ENCODE measurements at places on chromosomes 12 and 14.
A peak's percentile ranks its signal among the peaks of the same experiment; 100 is the strongest.

DNA sequence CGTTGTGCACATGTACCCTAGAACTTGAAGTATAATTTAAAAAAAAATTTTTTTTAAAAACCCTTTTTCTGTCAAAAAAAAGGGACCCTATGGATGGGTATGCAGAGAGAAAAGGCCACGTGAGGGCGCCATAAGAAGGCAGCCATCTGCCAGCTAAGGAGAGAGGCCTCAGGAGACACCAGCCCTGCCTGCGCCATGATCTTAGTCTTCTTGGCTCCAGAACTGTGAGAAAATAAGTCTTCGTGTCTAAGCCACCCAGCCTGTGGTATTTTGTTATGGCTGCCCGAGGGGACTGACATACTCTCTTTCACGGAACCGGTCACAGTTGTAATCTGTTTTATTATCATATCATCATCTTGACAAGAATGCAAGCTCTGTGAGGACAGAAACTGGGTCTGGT is 174.8 kb downstream of the EFCAB11 start:
- no peak for DNase-seq

DNA sequence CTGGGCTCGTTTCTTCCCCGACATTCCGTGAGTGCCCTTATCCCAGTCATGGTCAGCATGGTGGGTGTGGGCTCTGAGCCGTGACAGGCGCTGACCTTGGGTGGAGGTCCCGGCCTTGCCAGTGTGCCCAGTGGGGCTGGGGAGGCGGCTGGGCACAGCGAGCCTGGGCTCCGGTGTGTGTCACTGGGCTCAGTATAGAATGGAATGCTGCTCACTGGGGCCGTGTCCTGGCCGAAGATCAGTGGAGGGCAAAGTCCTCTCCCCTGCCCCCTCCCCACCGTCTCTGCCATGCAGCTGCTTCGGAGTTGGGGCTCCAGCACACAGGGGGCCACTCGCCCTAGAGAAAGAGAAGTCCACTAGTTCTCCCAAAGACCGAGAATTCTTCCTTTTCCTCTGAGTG is 164.4 kb downstream of the TSPAN9 start:
- no peak for DNase-seq

- DNase-seq, result no peak
Measured at GRCh38 chr12:89477633-89478279, 46.8 kb downstream of the GALNT4 start.

DNA sequence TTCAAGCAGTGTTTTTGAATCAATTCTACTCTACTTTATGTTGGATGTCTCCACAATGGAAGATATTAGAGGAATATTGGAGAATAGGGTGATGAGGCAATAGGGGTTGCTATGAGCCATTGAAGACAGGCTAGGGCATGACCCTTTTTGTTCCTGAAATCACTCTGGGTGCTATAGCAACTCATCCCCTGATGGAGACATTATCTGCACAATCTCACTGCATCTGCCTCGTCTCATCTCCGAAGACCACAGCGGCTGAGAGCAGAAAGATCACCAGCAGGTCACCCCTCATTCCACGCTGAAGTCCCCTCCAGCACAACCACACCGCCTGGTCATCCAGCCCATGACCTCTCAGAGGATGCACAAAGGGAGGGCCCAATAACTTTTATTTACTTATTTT is 150.4 kb upstream of the TMEM132C start:
- DNase-seq, result no peak

- peak; percentile 22 for DNase-seq
Measured at GRCh38 chr12:122104844-122105243, 26.3 kb downstream of the MLXIP start.

DNA sequence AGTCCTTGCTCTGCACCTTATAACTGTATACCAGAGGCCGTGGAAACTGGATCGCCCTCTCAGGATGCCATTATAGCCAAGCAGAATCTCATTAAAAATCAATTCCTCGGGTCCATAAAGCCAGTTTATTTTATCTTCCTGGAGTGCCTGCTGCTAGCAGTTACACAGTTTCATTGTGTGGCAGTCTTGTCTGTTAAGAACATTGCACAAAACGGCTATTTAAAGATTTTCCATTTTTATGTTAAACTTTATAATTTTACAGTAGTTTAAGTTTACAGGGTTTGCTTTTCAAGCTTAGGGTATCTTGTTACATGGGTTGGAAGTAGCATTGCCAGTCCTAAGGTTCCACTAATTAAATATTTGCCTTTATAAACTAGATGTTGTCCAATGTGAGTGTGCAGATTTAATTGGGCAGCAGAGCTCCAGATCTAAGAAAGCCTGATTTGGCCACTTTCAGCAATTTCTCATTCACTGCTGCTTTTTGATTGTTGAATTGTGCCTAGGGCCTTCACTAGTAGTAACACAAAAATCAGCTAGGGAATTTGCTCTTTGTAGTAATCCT is 17.0 kb downstream of the TMEM30B start:
- no peak for DNase-seq

DNA sequence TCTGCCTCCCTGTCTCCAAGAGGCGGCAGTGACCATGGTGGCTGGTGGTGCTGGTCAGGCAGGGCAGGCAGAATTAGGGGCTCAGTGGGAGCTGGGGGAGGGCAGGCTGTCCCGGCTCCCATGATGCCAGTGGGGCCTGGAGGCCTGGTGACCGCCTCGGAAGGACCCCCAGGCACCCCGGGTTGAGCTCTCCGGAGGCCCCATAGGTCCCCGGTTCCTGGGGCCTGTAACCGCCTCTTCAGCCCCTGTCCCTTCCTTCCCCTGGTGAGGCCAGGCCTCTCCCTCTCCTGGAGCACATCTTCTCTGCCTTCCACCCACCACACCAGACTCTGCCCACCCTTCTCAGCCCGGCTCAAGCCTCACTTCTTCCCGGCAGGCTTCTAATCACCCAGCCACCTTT is 117.7 kb upstream of the GSC start:
- DNase-seq, result no peak

DNA sequence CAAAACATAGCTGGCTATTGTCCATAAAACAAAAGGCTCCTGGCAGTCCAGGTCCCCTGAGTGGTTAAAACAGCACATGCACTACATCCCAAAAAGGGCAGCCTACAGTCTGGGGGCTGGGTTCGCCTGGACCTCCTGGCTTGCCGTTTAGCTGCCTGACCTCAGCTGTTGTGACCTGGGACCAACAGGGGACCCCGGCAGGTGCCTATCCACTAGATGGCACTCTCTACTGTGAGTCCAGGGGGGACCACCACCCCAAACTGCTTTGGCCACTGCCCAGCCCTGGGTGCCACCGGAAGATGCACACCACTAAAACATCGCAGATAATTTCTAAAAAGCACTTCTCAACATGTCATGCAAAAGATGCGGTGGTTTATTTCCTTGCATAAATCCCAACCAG is 2.9 kb upstream of the RTL1 start:
- no peak for DNase-seq

GRCh38 chr12:110940933-110941332 is 20.6 kb upstream of the MYL2 start:
- no peak for DNase-seq

GRCh38 chr14:71437870-71438269 is 494.4 kb upstream of the RGS6 start:
- DNase-seq, result no peak

GRCh38 chr14:68245146-68246073 is 425.8 kb downstream of the RAD51B start:
- no peak for DNase-seq

GRCh38 chr14:104638190-104638589 is 33.6 kb upstream of the TMEM179 start:
- no peak for DNase-seq

DNA sequence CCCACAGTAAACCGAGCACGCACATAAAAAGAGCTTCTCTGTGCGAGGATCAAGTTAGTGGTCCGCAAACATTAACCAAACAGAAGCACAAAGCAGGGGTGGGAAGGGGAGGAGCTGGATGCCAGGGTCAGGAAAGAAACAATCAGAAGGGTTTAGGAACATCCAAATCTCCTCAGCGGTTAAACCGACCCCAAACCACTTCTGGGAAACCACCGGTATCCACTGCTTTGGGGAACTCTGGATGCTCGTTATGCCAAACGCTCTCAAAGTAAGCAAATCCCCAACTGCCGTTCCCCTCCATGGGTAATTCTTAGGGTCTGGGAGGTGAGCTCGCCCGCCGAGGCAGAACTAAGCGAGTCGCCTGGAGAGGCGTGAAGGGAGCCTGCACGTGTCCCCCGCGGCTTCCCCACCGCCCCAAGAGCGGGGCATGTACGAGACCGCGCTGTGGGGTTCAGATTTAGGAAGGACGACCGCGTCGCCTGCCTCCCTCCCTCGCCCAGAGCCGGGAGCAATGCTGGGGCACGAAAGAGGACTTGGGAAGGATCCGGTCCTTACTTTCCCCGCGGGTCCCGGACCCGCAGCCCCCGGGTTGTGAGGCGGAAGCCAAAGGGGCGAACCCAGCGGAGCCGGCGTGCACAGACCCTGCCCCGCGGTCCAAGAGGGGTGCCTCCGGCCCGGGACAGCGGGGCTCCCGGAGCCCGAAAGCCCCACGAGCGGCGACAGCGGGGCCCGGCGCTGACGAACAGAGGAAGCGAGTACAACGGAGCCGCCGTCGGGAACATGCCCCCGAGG is 711 bp downstream of the SBNO1 start:
- DNase-seq, result no peak

DNA sequence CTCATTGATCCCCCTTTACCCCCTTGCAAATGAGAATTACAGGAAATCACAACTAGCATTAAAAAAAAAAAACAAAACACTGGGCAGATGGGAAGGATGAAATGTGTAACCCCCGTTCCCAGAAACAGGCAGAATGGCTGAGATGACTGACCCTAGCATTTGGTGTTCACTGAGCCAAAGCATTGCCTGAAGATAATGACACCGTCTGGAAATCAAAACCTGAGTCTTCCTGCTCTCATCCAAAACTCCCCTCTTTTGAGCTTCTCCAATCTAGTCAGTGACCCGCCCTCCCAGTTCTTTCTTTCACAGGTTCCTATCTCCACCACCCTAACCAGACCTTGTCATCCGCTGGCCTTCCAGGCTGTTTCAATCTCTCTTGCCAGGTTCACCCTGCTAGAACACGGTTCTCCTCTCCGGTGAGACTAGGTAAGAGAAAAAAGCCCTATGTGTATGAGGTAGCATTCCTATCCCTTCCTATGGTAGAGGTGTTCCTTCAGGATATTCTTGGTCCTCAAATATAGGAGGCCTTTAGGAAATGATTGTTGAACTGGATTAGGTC is 21.3 kb downstream of the SUSD6 start:
- DNase-seq, result no peak

GRCh38 chr12:61490526-61491498 is 769.4 kb upstream of the USP15 start:
- DNase-seq, result no peak

DNA sequence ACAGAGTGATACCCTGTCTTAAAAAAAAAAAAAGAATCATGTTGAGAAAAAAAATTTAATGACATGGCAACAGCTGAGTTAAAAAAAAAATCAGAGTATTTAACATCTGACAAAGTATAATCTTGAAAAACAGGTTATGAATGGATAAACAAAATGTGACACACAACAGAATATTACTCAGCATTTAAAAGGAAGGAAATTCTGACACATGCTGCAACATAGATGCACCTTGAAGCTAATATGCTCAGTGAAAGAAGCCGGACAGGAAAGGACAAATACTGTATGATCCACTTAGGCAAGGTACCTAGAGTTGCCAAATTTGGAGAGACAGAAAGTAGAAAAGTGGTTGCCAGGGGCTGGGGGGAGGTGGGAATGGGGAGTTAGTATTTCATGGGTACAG is 19.4 kb upstream of the EIF2B2 start:
- no peak for DNase-seq

DNA sequence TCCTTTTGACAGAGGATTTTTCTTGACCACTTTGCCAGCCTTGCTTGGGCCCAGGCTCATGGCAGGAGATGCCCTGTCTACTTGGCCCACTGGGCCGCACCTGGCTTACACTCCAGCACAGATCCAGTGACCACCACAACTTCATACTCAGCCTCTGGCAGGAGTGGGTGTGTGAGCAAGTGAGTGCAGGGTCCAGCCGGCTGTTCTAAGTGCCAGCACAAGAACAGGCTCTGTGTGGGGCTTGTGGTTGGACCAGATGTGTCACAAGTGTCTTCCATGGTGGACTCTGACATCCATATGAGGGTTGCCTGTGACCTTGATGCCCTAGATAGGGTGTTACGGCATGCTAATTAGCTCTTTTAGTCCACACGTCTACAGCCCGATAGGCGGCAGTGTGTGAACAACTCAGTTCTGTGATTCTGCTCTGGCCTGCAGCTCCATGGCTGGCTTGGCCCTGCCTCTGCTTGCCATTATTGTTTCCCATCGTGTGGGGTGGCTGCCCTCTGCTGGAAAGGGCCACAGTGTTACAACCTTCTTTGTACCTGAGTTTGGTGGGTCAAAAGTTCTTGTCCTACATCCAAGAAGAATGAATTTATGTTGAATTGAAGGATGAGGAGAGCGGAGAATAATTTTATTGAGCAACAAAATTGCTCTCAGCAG is 1089.1 kb downstream of the SLC6A15 start:
- peak; percentile 49 for DNase-seq

DNA sequence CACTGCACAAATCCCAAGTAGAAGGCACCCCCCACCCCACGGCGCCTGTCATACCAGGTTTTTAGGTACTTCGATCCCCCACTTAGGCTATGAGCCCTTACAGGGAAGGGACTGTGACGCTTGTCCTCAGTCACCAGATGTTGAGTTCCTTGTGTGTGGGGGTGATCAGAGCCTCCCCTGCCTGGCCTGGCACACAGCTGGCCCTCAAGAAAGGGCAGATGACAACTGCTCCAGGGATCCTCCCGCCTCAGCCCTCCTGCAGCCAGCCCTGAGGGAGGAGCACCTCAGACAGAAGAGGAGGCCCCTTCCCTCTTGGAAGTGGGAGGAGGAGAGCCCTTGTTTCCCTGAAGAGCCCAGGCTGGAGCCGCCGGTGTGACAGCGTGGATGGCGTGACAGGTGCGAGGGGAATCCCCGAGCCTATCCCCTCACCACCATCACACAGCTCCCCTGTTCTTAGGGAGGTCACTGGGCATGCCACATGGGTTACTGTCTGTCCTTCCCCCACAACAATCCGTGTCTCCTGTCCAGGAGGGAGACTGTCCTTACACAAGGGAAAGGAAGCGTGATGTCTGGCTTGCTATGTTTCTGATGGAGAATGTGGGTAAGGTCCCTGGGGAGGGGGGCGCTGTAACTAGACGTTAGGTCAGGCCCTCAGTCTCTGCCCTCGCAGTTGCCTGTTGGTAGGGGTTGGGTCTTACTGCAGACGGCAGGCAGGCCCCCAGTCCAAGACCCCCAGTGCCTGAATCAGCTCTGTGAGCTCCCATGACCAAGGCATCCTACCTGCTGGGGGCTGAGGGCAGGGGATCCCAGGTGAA is 31.4 kb downstream of the P2RX4 start:
- no peak for DNase-seq

DNA sequence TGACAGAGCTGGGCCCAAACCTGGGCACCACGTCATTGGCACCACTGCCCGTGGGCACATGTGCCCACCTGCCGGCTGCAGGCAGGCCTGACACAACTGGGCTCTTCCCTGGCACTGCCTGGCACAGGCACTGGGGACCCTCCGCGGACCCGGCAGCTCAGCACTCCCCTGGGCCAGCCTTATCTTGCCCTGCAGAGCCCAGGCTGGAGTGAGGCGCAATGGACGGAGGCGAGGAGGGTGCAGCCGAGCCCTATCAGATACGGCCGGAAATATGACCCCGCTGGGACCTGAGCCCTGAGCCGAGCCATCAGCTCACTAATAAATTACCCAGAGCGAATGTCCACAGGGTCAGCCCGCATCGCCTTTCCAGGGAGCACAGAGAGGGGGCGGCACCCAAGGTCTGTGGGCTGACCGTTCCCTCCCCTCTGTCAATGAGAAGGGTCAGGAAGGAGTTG is 1.7 kb upstream of the C14orf180 start:
- no peak for DNase-seq

All from T-helper 2 cell (primary cell).